Muscle of arm (tissue), 14 donors: ENCODE measurements at places on chromosomes 2 and 18. TPM values are rescaled to one million over a fixed set of nuclear protein-coding genes. Genes with fewer than 3 reads are reported as not detected.

Gene TCF23
- polyA plus RNA-seq = 0.26 TPM

Gene GALNT3
- 0.94 TPM for polyA plus RNA-seq

Gene PLGLB2
- polyA plus RNA-seq = 1.4 TPM

Gene FNDC4
- polyA plus RNA-seq = 14.1 TPM

Gene SP140
- 0.43 TPM for polyA plus RNA-seq

Gene SH2D6
- 0.64 TPM for polyA plus RNA-seq

Gene SPOPL
- polyA plus RNA-seq = 14.8 TPM

Gene IRS1
- polyA plus RNA-seq = 23.8 TPM

Gene REG3A
- polyA plus RNA-seq = not detected

Gene C2orf76
- polyA plus RNA-seq = 14.3 TPM

Gene RAX
- not detected for polyA plus RNA-seq

Gene SOX11
- polyA plus RNA-seq = 20.3 TPM

Gene SCG2
- polyA plus RNA-seq = 0.13 TPM

- no peak for DNase-seq
Measured at GRCh38 chr2:27441958-27442919, at the start of gene KRTCAP3. Gene KRTCAP3 (plus strand): TSS chr2:27442381. CDS start chr2:27442413, 32 bp downstream.

GRCh38 chr2:101267671-101268656 lies 15.3 kb downstream of the CNOT11 start:
- DNase-seq = no peak

DNA sequence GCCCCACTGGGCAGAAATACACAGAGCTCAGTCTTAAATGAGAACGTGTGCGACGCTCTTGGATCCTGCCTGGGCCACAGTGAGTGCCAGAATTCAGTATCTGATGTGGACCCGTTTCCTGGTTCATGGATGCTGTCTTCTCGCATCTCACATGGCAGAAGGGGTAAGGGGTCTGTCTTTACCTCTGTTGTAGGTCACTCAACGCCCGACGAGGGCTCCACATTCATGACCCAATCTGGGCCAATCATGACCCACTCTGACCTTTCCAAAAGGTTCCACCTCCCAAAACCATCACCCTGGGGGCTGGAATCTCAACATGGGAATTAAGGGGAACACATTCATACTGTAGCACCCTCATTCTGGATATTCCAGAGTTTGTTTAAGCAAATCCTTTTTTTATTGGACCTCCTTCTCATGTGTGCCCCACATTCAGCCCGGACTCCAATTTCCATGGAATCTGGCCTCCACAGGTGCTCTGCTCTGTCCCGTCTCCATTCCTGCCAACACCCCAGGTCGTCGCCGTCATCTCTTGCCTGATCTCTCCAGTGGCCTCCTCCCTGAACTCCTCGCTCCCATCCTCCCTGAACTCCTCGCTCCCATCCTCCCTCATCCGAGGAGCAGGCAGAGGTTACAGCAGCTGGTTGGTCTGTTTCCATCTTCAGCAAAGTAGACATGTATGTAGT lies 78.9 kb upstream of the OTOS start:
- no peak for DNase-seq

GRCh38 chr2:180739070-180739469 lies 241.3 kb upstream of the UBE2E3 start:
- no peak for DNase-seq

GRCh38 chr2:131008967-131009366 lies 84.3 kb downstream of the FAM168B start:
- no peak for DNase-seq

GRCh38 chr2:239936838-239937581 lies 88.1 kb downstream of the NDUFA10 start:
- no peak for DNase-seq

DNA sequence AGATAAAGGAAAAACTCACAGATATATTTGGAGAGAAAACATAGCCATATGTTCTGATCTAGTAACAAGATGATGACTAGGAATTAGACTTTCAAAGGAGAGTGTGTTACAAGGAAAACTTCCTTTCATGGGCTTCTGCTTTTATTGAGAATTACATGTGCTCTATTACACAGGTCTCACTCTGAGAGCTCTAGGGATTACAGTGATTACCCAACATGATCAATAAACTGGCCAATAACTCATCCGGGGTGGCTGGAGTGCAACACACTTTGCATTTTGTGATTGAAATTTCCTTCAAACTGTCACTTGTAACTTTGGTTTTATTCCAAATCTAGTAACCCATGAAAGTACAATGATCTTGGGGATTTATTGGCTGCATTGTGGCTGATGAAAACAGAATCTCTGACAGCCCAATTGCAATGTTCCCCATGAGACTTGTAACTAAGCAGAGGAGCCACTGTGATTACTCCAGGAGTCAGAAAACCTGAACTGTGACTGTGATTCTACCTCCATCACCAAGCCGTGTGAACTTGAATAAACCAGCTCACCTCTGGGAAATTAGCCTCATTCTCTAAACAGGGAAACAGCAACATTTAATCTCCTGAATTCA lies 40.2 kb upstream of the LRRC30 start:
- DNase-seq = no peak

GRCh38 chr2:96323849-96324248 lies 1.3 kb upstream of the ITPRIPL1 start:
- no peak for DNase-seq

DNA sequence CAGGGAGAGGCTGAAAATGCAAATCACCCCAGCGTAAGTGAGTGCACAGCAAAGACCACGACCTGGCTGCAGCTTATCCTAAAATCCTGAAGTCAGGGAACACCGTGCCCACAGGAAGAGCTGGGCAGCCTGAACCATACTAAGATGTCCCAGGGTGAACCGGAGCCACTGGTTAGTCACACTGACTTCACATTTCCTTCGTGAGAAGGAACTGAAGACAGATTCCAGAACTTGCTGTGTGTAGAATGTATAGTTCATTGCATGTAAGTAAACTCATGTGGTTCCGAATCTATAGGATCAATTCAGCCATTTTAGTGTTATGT lies 84.6 kb upstream of the NDUFV2 start:
- DNase-seq = no peak

GRCh38 chr2:232420463-232421188 lies 14.0 kb downstream of the ALPG start:
- DNase-seq = no peak

DNA sequence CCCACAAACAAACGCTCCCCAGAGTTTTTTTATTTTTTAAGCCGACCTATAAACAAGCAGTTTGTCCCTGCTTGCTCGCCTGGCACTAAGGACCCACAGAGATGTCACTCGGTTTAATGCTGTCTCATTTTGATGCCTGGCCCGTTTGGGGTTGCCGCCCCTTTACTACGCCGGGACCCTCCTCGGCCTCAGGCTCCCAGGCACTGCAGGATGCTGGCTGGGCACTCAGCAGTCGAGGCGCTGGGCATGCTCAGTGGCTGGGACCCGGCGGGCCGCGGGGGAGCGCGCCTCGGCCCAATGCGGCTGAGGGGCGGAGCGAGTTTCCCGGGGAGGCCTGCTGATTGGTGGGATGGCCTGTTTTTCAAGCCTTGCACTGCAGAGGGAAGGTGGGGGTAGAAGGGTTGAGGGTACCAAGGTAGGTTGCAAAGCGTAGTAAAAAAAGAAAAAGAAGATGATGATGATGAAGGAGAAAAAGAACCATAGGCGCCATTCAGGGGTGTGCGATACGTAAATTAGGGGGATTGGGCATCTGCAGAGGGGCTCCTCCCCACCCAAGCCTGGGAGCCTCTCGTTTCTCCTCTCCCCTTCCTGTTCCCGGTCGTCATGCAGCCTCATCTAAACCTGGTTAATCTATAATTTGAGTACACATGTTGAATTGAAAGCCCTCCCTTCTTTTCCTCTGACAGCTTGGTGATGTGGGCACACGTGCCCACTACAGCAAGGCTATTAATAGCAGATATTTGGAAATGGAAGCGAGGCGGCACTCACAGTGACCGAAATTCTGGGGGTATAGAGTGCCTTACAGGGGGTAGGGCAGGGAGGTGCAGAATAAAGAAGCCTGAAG lies 1.5 kb upstream of the IRS1 start:
- peak; percentile 57 for DNase-seq

GRCh38 chr2:10245021-10245420 lies 57.7 kb upstream of the HPCAL1 start:
- no peak for DNase-seq

DNA sequence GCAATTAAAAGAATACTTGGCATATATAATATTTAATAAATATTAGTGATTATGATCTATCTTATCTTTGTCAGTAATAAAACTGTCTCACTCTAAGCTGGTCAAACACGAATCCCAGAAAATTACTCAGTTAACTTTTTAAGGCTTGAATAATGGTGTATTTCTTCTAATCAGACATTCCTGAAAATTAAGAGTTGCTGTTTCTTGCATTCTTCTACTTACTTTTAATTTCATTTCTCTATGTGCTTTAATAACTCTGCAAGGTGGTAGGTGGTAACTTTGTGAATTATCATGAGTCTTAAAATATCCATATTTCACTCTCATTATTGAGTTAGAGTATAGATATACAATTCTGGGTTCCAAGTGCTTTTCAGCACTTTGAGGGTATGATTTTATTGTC lies 3.1 kb upstream of the SERPINB10 start:
- no peak for DNase-seq

DNA sequence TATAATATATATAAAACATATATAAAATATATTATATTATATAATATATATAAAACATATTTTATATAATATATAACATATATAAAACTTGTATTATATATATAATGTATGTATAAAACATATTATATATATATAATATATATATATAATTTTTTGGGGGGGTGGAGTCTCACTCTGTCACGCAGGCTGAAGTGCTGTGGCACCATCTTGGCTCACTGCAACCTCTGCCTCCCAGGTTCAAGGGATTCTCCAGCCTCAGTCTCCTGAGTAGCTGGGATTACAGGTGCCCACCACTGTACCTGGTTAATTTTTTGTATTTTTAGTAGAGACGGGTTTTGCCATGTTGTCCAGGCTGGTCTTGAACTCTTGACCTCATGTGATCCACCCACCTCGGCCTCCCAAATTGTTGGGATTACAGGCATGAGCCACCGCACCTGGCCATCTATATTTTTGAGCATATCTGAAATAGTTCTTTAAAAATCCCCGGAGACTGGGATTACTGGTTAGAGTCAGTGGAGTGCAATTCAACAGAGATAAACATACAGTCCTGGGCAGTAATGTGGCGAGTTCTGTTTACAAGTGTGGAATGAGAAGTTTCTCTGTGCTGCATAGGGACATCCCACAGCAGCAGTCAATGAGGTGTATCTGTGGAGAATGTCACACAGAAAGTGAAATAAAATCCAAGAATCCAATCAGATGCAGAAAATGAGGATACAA lies 208.4 kb downstream of the MYCN start:
- DNase-seq = no peak

DNA sequence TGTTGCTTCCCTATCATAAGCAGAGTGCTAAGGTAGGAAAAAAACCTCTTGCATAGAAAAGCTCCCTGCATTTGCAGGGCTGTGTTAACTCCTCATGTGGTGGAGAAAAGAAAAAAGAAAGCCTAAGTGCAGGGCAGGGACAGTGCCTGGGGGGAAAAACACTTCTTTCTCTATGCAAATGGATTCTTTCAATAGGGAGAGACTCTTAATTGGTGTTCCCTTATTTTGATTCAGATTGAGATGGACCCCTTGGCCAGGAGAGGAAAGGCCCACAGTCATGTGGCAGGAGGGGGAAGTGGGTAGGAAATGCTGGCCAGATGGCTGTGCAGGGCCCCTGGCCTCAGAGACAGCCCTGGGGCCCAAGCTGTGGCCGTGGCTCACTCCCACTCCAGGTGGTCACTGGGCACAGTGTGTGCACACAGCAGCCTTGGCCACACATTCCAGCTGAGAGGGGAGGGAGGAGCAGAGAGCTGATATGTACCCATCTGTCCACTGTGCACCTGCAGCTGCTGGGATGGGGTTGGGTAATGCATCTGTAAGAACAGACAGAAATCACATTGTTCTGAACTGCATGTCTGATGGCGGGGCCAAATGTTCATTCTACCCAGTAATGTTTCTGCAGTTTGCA lies 410.4 kb downstream of the DSC3 start:
- DNase-seq = no peak

GRCh38 chr18:38526922-38527321 lies 961.3 kb upstream of the CELF4 start:
- DNase-seq = no peak

DNA sequence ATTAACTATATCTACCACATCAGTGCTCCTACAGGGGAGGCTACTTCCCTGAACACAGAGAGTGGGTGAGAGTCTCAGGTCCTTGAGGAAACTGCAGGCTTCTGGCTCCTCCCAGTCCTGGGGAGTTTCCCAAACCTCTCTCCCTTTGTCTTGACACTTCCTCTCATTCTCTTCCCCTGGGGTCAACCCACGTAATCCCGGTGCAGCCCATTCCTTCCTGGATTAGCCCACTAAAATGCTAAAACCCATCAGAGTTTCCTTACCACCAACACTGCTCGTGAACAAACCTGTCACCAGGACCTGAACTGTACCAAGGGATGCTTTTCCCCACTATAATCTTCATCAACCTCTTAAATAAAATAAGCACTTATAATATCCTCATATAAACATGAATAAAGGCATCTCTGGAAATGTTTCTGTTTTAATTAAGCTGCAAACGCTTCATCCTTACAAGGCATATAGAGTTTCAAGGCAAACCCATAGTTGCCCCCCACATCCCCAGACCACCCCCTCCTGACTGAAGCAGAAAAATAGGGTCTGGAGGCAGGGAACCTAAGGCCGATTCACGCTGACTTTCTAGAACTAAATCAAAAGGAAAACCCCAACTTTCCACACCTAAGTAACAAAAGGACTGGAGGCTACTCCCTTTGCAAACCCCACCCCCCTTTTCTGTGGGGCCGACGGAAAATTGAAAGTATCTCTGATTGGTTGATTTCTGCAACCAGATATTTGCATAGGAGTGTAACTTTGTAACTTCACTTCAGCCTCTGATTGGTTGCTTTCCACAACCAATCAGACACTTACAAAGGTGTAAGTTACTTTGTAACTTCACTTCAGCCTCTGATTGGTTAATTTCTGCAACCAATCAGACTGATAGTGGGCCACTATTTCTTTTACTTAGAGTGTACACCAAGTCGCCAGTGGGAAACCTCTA lies 19.0 kb downstream of the TMSB10 start:
- DNase-seq = no peak

DNA sequence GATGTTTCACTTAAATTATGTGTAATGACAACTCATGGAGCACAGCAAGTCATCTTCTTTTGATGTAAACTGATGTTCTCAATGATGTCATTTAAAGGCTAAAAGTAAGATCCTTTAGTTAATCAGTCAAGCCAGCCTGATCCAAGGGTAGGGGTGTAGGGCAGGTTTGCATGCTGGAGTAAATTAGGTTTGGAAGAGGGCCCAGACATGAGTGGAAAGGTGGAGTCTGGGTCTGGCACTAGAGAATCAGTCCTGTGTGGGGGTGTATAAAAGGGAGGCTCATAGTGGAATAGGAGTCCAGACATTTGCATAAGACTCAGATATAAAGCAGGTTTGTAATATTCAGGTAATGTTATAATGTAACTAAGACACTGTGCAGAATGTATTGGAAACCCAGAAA lies 88.8 kb upstream of the NYAP2 start:
- no peak for DNase-seq

- DNase-seq = no peak
Measured at GRCh38 chr2:191045141-191045540, 31.2 kb upstream of the STAT1 start.

GRCh38 chr2:190781604-190782198 lies 98.9 kb upstream of the GLS start:
- peak; percentile 48 for DNase-seq

- DNase-seq = peak; percentile 61
Measured at GRCh38 chr2:88709181-88709631, 17.7 kb downstream of the RPIA start.

GRCh38 chr2:105627534-105627933 lies 117.2 kb upstream of the NCK2 start:
- DNase-seq = no peak

GRCh38 chr2:79820281-79820680 lies 307.4 kb downstream of the CTNNA2 start:
- DNase-seq = peak; percentile 78
